GM12891 (cell line): ENCODE measurements at places on chromosomes 7 and 10.

DNA sequence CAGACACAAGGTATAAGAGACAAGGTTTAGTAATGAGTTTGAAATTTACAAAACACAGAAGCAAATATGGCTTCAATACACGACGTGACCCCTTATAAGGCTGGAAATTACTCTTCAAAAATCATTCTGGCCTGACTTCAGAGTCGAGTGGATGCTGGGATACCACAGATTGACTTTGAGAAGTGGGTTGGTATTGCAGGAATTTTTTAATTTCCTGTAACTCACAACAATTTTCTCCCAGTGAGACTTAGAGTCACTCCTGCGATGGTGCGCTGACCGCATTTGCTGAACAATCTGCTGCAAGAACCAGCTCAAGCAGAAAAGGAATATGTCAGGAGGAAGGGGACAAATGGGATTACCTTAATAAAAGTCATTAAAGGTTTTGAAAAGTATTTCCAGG, 132.1 kb downstream of the EMX2 start:
- no peak for DNase-seq

GRCh38 chr10:94156453-94156852, 162.7 kb downstream of the PLCE1 start:
- no peak for DNase-seq

GRCh38 chr10:46551701-46552525, 4.5 kb downstream of the GPRIN2 start:
- no peak for DNase-seq

GRCh38 chr7:36923943-36924436, 199.7 kb upstream of the AOAH start:
- DNase-seq = no peak

DNA sequence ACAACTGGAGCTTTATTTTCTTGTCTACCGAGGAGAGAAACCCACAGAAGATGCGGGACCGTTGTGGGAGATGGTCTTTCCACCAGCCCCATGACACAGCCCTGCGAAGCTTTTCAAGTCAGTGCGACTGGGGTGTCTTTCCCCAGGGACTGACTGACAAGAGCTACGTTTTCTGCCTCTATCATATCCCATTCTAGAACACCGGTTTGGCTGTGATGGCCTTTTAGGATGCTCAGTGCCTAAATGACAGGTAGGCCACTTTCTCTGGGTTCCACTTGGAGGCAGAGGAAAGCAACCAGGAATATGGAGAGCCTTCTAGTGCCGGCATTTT, 16.9 kb downstream of the SLC13A4 start:
- DNase-seq = no peak

GRCh38 chr10:71687077-71687476, 32.5 kb downstream of the C10orf105 start:
- DNase-seq = no peak

DNA sequence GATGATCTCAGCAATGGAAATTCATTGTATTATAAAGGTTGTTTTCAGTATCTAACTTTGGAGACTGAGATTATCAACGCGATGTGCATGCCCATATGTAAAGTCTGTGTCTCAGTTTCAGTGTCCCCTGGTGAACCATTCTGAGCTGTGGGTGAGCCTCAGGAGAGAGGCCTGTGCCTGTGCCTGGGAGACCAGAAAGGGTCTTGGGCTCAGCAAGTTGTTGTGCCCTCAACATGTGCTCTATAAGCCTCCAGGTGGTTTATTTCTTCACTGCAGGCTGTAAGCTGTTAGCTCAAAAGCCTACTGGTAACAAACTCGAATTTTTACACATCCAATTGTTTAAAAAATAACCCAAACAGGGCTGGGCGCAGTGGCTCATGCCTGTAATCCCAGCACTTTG, 151.9 kb downstream of the PKD1L1 start:
- no peak for DNase-seq

- no peak for DNase-seq
Measured at GRCh38 chr10:57955076-57955475, 312.6 kb downstream of the IPMK start.

- no peak for DNase-seq
Measured at GRCh38 chr7:88314061-88314491, 7.4 kb upstream of the STEAP4 start.

GRCh38 chr7:151317936-151318335, 23.7 kb upstream of the NUB1 start:
- no peak for DNase-seq
